Peyer's patch (tissue), 4 donors: ENCODE measurements at places on chromosomes 3 and 15. TPM values are rescaled to one million over a fixed set of nuclear protein-coding genes. Genes with fewer than 3 reads are reported as not detected.
A peak's percentile ranks its signal among the peaks of the same experiment; 100 is the strongest.

DNA sequence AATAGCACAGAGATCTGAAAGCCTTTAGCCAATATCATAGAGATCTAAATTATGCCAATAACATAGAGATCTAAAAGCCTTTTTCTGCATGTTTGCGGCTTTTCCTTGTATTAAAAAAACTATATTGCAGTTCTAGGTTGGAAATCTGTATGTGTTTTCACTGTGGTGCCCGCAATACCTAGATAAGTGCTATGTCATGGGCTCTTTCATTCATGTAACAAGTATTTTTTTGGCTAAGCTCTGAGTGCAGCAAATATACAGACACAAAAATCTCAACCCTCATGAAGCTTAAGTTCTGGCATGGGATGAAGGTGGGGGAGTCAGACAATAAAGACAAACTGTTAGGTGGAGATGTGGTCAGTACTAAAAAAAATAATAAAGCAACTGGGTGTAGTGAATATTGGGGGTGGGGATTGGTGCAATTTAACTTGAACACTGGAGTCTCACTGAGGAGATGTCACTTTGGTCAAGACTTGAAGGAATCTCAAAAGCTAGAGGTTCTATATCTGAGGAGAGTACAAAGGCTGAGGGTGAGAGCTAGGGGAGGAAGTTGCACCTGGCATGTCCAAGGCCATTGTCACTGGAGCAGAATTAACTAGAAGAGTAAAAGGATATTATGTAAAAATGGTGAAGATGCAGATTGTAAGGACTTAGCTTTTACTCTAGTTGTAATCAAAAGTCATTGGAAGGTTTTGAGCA, 973 bp downstream of the BUB1B start:
- H3K36me3 ChIP-seq: no peaks in the 10 kb centered on the region
- DNase-seq: no peak
- H3K27ac ChIP-seq: peak overlapping the region; percentile 38
- no peaks in the 10 kb centered on the region for H3K27me3 ChIP-seq
- no peak overlapping the region for H3K4me3 ChIP-seq

DNA sequence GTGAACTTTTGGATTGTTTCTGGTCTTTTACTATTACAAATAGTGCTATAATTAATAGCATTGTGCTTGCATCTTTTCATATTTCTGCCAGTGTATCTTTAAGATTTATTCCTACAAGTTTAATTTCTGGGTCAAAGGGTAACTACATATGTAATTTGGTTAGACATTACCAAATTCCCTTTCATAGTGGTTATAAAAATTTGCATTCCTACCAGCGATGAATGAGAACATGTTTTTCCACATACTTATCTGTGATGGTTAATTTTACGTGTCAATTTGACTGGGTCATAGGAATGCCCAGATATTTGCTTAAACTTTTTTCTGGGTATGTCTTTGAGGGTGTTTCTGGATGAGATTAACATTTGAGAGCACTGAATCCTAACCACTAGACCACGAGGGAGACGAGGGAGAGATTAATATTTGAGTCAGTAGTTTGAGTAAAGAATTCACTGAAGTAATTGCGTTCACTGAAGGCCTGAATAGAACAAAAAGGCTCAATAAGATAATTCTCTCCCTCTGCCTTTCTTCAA, 132.3 kb upstream of the NEO1 start:
- no peaks in the 10 kb centered on the region for H3K27me3 ChIP-seq
- no peak for DNase-seq
- H3K27ac ChIP-seq: no peak overlapping the region

GRCh38 chr3:39292961-39293360, 13.1 kb upstream of the CX3CR1 start:
- no peaks in the 10 kb centered on the region for H3K4me1 ChIP-seq
- DNase-seq: no peak
- no peaks in the 10 kb centered on the region for H3K36me3 ChIP-seq
- H3K27me3 ChIP-seq: no peaks in the 10 kb centered on the region
- no peak overlapping the region for H3K27ac ChIP-seq

GRCh38 chr3:178010306-178010705, 525.9 kb upstream of the KCNMB2 start:
- H3K4me3 ChIP-seq: no peak overlapping the region
- H3K36me3 ChIP-seq: no peaks in the 10 kb centered on the region
- no peak for DNase-seq
- no peaks in the 10 kb centered on the region for H3K4me1 ChIP-seq

Gene MME
- 500 TPM for total RNA-seq

Gene EPHB1
- 0.18 TPM for total RNA-seq

Gene HACD3
- 36.5 TPM for total RNA-seq

Gene PLS1
- 372 TPM for total RNA-seq
